EL (cell line): ENCODE measurements at places on chromosomes 12 and 14.
A peak's percentile ranks its signal among the peaks of the same experiment; 100 is the strongest.

GRCh38 chr12:104608998-104609397 is 152.2 kb downstream of the CHST11 start:
- DNase-seq: no peak

- DNase-seq: no peak
These were observed at the start of gene SCNN1A for GRCh38 chr12:6375269-6376078. SCNN1A (minus strand) TSS chr12:6375563; CDS start chr12:6374783, 780 bp downstream.

- DNase-seq: no peak
These were observed 617 bp upstream of the MGP start for GRCh38 chr12:14886271-14886670.

DNA sequence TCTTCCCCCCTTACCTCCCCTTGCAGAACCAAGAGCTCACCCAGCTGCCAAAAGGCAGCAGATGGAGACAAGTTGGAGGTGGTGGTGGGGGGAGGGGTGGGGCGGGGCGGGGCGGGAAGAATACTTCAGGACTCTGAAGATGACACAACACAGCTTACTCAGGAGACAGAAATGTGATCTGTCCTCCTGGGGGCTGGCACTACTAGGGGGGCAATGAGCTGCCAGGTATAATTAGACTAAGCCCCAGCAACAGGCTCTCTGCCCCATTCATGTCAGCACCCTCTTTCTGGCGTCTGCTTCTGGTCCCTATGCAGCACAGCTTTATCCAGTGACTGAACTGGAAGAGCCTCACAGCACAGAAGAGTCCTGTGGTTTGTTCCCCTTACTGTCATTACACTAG is 407.0 kb downstream of the MED13L start:
- no peak for DNase-seq

GRCh38 chr12:46207644-46208043 is 61.2 kb downstream of the SLC38A1 start:
- no peak for DNase-seq

DNA sequence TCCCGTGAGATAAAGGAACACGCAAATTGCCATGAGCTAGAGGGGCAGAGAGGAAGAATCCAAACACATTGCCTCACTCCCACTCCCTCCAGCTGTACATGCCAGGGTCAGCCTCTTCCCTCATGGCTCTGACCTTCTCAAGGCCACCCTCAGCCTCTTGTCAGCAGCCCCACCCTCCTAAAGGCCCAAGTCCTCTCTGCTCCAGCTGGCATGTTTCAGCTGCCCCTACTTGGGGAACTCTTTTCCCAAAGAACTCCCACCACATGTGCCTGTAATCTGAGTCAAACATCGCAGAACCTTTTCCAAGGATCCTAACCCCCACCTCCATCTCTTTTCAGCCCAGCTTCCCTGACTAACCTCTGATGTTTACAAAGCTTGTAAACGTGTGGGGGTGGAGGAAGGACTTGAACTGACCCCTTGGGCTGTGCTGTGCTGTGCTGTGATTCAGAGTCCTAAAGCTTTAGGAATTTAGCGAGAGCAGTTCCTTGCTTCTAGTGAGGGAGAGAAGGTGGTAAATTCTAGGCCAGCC is 7.3 kb upstream of the CACNB3 start:
- peak; percentile 93 for DNase-seq

DNA sequence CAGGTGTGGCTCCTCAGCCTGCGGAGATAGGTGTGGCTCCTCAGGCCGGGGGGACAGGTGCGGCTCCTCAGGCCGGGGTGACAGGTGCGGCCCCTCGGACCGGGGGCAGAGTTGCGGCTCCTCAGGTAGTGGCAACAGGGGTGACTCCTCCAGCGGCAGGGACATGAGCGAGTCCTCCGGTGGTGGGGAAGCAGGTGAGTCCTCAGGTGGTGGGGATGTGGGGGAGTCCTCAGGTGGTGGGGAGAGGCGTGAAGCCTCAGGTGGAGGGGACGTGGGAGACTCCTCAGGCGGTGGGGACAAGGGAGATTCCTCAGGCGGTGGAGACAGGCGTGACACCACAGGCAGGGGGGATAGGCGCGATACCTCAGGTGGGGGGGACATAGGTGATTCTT is 9.2 kb downstream of the KMT2D start:
- DNase-seq: no peak

GRCh38 chr12:89475203-89475990 is 49.2 kb downstream of the GALNT4 start:
- DNase-seq: peak; percentile 26

GRCh38 chr14:77889971-77890442 is 90.1 kb downstream of the ADCK1 start:
- DNase-seq: peak; percentile 76

GRCh38 chr12:127245009-127245408 is 1022.0 kb upstream of the TMEM132C start:
- DNase-seq: peak; percentile 31

GRCh38 chr14:100275214-100275613 is 31.0 kb downstream of the SLC25A29 start:
- no peak for DNase-seq

DNA sequence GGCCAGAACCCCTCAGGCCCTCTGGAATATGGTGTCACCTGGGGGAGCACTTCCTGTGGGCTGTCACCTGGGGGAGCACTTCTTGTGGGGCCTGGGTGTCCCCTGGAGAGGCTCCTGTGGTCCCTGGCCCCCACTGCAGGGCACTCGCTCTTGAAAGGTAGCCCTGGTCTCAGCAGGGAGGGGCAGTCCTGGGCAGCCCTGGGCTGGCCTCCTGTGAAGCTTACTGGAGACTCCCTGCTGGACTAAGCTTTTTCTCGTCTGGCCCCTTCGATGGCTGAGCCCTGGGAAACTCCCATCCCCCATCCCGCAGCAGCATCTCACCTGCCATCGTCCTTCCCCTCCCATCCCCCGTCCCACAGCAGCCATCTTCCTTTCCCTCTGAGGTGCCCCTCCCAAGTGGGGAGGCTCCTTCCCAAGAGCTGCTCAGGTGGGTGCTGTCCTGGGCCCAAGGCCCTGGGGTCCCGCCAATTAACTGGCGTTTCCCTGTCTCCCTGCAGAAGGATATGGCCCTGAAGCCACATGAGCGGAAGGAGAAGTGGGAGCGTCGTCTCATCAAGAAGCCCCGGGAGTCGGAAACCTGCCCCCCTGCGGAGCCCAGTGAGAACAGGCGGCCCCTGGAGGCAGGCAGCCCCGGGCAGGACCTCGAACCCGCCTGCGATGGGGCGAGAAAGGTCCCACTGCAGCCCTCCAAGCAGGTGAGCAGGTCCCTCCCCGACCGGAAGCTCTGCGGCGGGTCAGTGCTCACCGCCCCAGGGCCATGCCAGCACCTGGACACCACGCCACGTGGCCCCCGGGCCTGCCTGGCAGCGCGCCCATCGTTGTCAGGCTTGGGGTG is 17.9 kb downstream of the FBRSL1 start:
- no peak for DNase-seq

GRCh38 chr12:125222876-125223275 is 157.6 kb downstream of the AACS start:
- DNase-seq: no peak

DNA sequence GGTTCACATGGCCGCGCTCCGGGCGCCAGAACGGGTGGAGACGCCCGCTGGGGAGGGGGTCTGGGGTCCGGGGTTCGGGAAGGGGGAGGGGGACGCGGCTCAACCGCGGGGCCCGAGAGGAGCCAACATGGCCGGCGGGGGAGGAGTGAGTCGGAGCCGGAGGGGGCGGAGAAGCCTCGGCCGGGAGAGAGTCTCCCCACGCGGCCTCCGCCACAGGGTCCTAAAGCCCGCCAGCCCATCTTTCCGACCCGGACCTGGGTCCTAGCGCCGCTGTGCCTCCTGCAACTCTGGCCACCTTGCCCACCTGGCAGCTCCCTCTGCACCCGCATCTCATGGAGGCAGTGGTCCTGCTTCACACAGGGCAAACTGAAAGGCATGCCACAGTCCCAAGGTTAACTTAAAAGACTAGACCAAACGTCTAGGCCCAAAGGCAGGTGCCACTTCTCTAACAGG is at the start of gene BAZ2A:
Gene BAZ2A, minus strand, starts transcription at position 147 of the 453 bp plus-strand sequence. CDS start 12,796 bp downstream, outside the sequence.
- peak; percentile 78 for DNase-seq

DNA sequence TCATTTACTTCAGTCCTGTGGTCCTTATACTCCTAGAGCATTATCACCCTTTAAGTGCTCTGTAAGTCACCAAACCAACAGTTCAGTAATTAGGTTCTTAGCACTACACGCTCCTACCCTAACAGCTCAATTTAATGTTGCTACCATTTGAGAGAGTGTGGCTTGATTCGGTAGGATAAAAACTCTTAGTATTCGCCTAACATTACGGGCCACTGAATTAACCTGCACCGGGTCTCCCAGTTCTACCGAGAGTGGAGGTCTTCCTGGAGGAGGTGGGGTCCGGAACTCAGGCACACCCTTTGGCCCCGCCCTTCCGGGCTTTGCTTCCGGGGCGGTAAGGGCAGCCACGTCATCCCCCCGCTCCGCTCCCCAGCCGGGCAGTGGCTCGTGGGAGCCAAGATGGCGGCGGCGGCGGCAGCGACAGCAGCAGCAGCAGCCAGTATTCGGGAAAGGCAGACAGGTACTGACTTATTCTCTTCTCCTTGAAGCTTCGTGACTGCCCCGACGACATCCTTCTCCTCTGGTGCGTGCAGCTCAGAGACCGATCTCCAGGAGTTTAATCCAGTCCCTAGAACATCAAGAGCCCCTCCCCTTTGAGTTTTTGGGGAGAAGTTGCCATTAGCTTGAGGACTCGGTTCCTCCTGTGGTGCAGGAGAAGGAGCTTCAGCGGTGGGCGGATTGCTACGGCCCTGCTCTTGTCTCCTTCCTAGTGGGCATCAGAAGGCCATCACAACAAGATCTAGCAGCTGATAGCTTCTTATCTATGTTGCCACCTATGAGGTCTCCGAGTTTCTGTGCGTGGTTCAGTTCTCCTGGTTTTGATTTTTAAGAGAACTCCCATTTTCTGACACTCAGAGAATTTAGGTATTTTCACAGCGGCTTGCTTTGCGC is at the start of gene SCFD1:
Gene SCFD1, plus strand, starts transcription at position 380 of the 891 bp plus-strand sequence. Its CDS starts 20 bp downstream, at position 400.
- peak; percentile 92 for DNase-seq

GRCh38 chr12:3045494-3045893 is 31.7 kb upstream of the TSPAN9 start:
- DNase-seq: no peak

DNA sequence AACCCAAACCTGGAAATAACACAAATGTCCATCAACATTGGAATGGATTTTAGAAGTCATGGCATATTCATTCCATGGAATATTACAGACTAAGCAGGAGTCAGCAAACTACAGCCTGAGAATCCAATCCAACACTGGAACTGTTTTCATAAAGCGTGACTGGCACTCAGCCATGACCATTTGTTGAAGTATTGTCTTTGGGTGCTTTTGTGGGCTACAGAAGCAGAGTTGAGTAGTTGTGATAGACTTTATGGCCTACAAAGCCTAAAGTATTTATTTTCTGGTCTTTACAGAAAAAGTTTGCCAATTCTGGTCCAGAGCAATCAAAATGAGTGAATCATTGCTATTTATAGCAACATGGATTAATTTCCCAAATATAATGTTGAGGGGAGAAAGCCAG is 34.5 kb upstream of the FRS2 start:
- DNase-seq: no peak

GRCh38 chr12:48199774-48200221 is 3.3 kb downstream of the OR10AD1 start:
- DNase-seq: peak; percentile 44
